ENCODE measurements at places on chromosomes 2 and 18.

DNA sequence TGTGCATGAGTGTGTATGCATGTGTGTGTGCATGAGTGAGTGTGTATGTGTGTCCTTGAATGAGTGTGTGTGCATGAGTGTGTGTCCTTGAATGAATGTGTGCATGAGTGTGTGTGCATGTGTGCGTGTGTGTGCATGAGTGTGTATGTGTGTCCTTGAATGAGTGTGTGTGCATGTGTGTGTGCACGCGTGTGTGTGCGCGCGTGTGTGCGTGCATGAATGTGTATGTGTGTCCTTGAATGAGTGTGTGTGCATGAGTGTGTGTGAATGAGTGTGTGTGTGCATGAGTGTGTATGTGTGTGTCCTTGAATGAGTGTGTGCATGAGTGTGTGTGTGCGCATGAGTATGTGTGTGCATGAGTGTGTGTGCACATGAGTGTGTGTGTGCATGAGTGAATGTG is 271.9 kb downstream of the RNF144A start:
- DNase-seq: no peak

DNA sequence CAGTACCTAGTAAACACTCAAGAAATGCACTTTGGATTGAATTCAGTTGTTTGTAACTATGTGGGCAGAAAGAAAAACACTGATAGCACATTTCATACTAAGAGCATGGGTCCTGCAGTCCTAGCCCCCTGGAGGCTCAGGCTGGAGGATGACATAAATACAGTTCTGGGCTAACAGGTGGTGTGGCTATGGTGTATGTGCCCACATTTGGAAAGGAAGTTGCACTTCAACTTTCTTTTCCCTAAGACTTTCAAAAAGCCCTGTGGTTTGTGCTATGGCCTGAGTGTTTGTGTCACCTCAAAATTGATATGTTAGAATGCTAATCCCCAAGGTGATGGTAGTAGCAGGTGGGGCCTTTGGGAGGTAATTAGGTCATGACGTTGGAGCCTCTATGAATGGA is 218.2 kb downstream of the CDCA7 start:
- no peak for DNase-seq

DNA sequence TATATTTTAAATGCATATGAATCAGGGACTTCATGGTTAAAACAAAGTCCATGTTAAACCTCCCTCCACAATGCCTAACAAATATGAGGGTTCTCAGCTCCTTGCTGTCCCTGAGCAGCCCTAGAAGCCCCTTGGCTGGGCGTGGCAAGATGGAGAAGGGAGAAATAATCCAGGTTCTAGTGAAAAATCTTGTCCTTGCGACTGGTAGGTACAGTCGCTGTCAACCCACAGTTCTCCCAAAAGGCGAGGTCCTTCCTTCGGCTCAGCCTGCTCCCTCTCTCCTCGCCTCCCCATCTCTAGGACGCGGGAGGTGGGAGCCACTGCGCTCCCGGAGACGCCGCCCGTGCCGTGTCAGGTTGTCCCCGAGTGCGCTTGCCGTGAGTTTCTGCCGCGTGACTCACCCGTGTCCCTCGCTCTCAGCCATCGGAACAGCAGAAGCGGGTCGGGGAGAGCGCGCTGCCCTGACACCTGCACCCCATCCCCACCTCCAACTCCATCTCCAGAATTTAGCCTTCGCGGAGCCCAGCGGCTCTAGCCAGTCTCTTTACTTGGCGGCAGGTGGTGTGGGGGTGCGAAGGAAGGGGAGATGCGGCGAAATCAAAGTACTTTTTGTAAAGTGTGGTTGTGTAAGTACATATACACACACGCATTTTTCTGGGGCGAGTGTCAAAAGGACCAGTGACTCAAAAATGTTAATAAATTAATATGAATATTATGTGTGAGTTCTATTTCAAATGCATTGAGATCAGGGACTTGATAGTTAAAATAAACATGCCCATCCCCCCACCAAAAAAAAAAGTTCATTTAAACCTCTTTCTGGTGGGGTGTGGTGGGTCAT is 65.1 kb upstream of the TMEM17 start:
- no peak for DNase-seq

GRCh38 chr2:136765256-136766072 is at the start of gene THSD7B:
Gene THSD7B, plus strand, starts transcription at chr2:136765545. Its CDS starts 116,634 bp downstream, at chr2:136882179.
- DNase-seq: no peak

DNA sequence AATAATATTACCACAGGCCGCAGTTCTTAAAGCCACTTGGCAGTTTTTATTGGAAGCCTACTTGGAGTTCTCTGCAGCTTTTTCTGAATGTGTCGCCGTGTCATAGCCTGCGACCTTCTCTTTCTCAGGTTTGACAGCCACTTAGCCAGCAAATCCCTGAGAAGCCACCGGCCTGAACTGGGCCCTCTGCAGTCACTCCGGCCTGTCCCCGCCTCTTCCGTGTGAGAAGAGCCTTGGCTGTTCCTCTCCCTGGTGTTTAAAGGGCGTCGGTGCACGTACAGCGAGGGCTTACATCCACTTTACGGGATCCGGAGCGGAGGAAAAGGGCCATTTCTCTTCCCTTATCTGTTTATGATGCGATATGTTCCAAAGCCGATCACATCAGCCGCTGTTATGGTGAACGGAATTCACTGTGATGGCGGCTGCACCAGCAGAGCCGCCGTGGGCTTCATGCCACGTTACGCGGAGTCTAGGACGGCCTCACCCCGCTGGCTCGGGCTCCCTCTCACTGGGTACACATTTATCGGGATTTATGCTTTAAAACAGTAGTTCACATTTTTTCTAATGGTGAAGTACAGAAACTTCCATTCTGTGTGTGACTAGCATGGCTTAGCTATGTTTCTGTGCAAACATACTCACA is 66.8 kb downstream of the GBX2 start:
- no peak for DNase-seq

DNA sequence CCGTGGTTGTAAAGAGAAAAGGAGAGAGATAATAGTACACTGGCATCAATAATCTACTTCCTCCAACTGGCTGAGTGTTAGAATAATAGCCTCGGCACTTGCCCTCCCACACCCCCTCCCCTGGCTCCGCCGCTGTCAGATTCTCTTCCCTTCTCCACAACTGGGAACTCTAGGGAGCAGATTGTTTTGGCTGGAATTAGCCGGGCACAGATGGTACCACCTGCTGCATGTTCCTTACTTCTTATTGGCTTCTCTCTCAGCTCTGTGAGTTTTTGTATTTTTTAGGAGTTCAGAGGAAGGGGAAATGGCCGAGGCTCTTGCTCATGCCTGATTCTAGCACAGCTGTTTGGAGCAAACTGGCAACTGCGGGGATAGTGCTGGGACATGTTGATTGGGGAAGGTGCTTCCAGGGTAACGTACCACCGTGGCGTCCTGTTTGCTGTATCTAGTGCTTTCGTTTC is 140.0 kb downstream of the ZEB2 start:
- DNase-seq: no peak

- DNase-seq: no peak
These were observed 51.0 kb downstream of the SETBP1 start for GRCh38 chr18:44731530-44732237.

- DNase-seq: no peak
These were observed 15.4 kb upstream of the SLC9A2 start for GRCh38 chr2:102603904-102604303.

GRCh38 chr18:60266558-60266957 is 106.0 kb downstream of the MC4R start:
- no peak for DNase-seq

DNA sequence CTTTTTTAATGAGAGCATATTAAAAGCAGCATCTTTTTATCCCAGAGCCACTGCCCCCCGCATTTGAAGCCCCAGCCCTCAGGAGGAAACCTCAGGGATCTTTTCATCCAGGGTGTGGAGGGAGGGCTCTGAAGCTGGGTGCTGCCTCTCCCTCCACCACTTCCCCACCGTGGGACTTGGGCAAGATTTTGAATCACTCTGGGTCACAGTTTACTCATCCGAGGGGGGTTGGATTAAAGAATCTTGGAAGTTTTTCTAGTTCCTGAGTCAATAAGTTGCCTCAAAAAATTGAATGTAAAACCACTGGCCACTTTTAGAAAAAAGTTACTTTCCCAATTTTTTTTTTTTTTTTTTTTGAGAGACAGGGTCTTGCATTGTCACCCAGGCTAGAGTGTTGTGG is 62.0 kb upstream of the ANKRD44 start:
- no peak for DNase-seq

DNA sequence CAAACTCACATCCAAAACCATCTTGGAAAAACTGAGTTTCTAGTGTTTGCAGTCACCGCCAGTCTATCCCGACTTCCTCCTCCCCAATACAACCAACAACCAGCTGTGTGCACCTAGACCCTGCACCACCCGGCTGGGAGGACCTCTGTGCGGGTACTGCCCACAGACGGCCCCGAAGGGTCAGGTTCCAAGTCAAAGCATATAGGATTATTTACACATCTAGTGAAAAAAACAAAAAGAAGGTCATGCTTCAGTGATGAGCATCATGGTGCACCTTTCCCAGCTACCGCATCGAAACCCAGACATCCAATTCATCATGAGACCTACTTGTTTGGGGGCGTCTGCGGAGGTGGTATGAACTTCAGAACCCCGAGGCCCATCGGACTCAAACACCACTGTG is 124.8 kb downstream of the ZNF516 start:
- no peak for DNase-seq

DNA sequence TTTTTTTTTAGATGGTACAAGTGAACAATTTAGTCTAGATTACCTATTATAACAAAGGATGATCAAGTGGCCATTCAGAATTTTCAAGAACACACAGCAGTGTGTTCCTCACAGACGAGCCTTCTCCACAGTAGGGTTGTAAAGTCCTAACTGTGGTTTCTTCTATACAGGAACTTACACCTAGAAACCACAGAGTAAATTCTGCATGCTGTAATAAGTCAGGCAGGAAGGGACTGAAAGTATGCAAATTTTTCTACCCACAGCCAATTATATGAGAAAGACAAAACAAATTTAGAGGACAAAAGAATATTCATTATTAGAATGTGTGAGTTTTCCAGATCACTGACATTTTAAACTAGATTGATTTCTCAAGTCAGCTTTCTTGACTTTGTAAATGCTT is 99.5 kb downstream of the RBMS1 start:
- DNase-seq: no peak

- no peak for DNase-seq
These were observed 24.0 kb downstream of the HS1BP3 start for GRCh38 chr2:20626698-20627513.

DNA sequence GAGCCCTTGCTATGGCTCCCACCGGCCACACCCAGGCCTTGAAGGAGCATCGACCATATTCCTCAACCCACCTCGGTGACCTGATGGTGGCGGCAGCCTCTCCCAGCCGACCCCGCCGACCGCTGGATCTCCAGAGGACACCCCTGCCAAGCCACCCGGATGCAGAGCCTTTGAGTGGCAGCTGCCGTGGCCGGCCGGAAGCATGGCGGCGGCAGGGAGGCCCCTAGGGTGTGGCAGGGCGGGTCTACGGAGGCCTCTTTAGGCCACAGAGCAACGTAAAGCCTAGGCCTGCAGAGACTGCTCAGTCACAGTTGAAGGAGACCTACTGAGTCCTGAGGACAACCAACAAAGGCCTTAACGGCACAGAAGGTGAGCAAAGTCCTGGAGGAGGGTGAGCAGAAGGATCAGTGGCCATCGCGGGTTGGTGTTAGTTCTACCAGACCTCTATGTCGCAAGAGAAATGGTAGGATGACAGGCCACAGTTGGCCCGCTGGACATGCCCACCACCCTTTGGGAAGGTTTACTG is 50.4 kb upstream of the TMEM247 start:
- DNase-seq: no peak

DNA sequence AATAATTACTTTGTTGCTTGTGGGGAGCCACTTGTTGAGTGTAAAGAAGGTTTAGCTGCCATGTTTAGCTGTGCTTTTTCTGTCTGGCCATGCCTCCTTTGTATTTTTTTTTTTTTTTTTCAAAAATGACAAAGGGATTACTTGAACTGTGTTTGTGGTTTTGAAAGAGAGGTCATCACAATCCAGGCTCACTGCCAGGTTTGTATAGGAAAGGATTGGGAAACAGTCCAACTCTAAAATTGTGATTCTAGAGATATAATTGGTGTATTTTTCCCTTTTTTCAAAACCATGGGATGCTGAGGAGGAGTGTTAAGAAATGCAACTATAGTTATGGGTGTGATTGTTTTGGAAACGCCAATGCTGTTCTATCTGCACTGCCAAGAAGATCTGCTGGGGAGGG is 4.3 kb downstream of the ITPRIPL1 start:
- no peak for DNase-seq

GRCh38 chr2:38079116-38080052 is 3.4 kb upstream of the CYP1B1 start:
- no peak for DNase-seq

DNA sequence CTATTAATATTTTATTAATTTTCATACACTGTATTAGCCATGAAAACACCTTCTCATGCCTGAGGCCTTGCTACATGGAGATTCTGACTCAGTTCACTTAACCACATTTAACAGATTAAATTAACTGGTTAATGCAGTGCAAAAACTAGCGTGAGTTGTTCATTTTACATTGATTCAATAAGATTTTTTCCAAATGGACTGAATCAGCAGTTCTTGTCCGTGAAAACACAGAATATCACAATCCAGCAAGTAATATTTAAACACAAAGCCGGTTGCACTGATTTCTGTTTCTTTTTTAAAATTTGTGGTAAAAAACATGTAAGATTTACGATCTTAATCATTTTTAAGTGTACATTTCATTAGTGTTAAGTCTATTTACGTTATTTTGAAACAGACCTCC is 118.2 kb upstream of the THUMPD2 start:
- DNase-seq: no peak

DNA sequence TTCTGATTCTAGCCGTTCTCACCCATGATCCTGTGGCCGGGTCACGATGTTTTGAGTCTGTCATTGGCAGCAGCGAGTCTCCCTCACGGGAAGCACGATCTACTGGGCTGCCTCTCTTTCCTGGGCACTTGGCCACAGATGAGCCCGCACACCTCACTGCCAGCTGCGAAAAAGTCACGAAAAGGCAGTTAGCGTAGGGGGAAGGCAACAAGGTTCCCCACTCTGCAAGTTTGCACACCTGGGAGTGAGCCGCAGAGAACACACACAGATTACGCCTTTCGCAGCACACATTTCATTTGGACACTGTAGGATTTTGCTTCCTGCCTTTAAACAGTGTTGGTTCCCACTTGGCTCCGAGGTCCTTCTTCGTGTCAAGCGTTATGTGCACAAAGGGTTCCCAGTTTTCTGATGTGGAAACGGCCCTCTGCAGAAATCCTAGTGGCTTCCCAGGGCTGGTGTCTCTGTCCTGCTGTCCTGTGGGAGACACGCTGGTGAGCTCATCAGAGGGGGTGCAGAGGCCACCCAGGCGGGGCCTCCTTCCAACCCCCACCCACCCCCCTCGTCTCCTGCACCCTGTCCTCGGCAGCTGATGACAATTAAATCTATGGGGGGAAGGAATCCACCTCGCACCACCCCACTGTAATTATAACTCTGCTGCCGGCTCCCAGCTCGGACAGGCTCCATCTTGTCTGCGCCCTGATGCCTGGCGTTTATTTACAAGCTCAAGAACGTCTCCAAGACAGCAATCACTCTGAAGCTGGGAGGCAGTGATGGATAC is 157.3 kb upstream of the SALL3 start:
- no peak for DNase-seq

GRCh38 chr2:4979111-4979510 is 713.1 kb upstream of the SOX11 start:
- DNase-seq: no peak
